ENCODE measurements at places on chromosomes 13 and 19.

- no peak for DNase-seq
These were observed 1692.9 kb upstream of the SLC10A2 start for GRCh38 chr13:104759069-104759468.

DNA sequence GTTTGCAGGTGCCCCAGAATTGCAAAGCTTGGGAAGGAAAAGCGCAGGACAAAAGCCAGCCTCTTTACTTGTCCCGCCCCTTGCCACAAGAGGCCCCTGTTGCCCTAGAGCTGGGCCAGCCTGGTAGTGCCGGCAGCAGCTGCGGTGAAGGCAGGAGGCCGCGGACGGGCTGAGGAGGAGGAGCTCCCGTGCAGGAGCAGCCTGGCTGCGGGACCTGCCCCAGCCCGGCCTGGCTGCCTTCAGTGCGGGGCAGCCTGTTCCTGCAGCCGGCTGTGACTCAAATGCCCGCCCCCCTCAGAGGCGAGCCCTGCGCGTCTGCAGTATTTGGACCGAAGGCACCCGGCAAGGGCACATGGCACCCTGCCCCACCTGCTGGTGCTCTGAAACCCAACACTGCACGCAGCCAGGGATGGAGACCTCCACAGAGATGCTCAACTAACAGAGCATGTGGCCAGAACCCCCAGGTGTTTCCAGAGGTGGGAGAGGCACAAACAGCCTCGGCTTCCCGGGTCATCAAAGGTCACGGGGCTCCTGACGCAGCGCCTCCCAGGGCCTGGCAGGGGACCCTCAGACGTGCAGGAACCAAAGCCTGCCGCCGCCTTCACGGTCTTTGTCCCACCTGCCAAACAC is 29.7 kb downstream of the NAXD start:
- DNase-seq = no peak

GRCh38 chr19:1016647-1017114 is 4.2 kb downstream of the TMEM259 start:
- DNase-seq = no peak

DNA sequence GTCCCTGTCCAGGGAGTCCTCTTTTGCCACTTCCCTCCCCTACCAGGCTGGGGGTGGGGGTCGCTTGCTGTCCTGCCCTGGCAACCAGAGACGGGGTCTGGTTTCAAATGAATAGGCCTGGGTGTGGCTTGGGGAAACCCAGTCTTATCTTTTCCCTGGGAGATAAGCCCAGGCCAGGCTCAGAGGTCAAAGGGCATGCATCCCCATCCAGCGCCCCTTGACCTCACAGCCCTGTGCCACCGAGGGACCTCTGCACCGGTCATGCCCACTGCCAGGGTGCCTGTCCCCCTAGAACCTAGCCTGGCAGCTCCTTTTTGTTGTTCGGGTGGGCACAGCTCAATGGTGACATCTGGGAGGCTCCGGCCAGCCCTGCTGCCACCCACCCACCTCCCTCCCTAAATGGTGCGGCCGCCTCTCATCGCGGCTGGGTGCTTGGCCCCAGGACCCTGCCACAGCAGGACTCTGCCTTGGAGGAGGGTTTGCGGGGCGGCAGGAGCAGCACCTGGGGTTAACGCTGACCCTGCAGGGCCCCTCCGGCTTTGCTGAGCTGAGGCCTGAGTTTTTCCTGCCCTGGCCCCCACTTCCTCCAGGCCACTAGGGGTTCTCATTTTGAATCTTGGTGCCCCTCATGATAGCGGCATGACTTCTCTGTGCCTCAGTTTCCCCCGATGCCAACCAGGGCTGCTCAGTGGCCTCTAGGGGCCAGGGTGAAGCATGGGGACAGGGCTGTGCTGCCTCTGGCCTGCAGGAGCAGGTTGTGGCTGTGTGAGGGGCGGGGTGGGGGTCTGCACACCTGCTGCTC is 2.9 kb upstream of the CERS1 start:
- DNase-seq = no peak

DNA sequence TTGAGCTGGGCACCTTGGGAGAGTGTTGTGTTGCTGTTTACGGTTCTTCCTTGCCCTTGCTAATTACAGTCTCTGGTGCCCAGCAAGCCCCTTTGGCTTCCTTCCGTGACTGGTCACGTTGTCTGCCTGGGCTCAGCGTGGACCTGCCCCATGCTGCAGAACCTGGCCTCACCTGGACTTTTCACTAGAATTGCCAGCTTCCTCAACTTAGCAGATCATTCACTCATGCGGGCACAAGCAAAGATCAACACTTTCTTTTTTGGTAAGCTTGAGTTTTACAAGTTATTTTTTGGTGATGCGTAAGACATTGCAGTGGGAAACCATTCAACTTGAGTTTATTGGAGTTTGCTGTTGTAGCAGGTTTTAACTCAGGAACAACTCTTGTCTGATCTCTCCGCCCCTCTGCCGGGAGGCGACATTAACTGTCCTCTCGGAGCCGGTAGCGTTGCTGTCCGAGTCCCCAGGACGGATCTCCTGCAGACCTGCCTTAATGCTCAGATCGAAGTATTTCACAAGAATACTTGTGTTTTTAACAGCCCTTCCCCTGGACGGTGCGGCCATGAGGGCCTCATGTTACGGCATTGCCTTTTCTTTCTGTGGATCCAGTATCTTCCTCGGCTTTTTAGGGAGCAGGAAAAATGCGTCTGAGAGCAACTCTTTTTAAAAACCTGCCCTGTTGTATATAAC is 15.7 kb upstream of the TEX29 start:
- DNase-seq = no peak

DNA sequence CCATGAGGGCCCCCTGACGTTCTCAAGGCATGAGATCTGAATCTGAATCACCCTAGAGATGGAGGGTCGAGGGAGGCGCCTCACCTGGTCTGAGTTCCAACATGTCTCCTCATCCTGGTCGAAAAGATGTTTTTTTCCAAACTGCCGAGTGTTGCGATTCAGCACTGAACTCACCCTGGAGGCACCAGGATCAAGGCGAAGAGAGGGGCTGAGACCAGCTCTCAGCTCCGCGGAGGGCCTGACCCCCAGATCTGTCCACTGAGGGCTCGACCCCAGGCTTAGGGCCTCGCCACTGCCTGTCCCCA is 555 bp downstream of the NR2C2AP start:
- no peak for DNase-seq
